ENCODE measurements at places on chromosomes 2 and 18.

DNA sequence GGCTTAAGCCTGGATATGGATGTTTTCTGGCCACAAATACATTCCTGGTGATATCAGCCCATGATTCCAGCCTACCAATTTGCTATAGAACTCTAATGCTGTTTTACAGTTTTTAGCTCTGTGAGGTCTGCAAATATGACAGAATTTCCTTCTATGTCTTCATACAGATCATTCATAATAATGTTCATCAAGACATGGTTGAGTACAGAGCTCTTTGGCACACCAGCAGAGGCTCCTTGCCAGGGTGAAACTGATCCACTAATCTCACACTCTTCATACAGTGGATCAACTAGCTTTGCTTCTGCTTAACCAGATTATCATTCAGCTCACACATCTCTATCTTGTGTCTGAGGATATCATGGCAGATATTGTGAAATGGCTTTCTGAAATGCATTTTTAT is 672.1 kb downstream of the STK39 start:
- H3K36me3 ChIP-seq: no peaks in the 10 kb centered on the region
- H3K4me1 ChIP-seq: no peaks in the 10 kb centered on the region
- H3K27me3 ChIP-seq: peaks cover 25% of the 10 kb centered on the region
- H3K4me3 ChIP-seq: no peak overlapping the region

- no peak overlapping the region for H3K27ac ChIP-seq
- peaks cover 18% of the 10 kb centered on the region for H3K4me1 ChIP-seq
Observed at GRCh38 chr2:85983766-85984165, 95.0 kb upstream of the ST3GAL5 start.

- peaks cover 2% of the 10 kb centered on the region for H3K4me1 ChIP-seq
- H3K36me3 ChIP-seq: no peaks in the 10 kb centered on the region
- no peak for DNase-seq
- no peak overlapping the region for H3K27ac ChIP-seq
- H3K27me3 ChIP-seq: no peaks in the 10 kb centered on the region
- H3K4me3 ChIP-seq: no peak overlapping the region
Observed at GRCh38 chr2:175585496-175585895, 404.0 kb upstream of the ATP5MC3 start.

- H3K36me3 ChIP-seq: no peaks in the 10 kb centered on the region
- no peaks in the 10 kb centered on the region for H3K4me1 ChIP-seq
- no peak overlapping the region for H3K27ac ChIP-seq
- H3K4me3 ChIP-seq: no peak overlapping the region
- no peaks in the 10 kb centered on the region for H3K27me3 ChIP-seq
Observed at GRCh38 chr18:61172624-61173023, 160.6 kb upstream of the CDH20 start.

DNA sequence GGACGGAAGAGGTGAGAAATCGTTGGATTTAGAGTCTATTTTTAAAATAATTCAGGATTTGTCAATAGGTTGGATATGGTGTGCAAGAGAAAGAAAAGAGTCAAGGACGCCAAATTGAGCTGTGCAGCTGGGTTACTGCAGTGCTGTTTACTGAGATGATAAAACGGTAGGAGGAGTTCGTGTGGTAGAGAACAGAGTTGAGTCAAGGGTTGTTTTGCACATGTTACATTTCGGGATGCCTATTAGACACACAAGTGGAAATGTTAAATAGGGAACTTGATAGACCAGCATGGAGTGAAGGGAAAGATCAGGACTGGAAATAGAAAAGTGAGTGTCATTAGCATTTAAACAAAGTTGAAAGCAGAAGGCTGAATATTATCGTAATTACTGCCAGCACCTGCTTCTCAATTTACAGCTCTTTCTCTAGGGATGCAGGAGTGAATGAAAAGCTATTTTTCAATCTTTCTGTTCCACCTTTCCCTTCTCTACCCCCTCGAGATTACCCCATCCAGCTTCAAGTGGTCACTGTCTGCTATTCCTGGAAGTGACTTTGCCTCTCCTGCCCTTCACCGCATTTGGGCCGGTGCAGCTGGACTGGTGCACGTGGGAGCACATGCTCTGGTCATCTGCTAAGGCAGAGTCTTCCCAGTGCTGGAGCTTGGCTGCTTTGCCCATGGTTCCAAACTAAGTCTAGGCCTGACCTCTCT is 30.3 kb downstream of the GPR75 start:
- DNase-seq: no peak
- peaks cover 8% of the 10 kb centered on the region for H3K36me3 ChIP-seq
- H3K27me3 ChIP-seq: no peaks in the 10 kb centered on the region
- no peak overlapping the region for H3K27ac ChIP-seq
- H3K4me1 ChIP-seq: peaks cover 3% of the 10 kb centered on the region

- no peak for DNase-seq
- H3K4me3 ChIP-seq: no peak overlapping the region
- H3K27me3 ChIP-seq: no peaks in the 10 kb centered on the region
Observed at GRCh38 chr18:75317300-75317699, 106.7 kb downstream of the TSHZ1 start.

DNA sequence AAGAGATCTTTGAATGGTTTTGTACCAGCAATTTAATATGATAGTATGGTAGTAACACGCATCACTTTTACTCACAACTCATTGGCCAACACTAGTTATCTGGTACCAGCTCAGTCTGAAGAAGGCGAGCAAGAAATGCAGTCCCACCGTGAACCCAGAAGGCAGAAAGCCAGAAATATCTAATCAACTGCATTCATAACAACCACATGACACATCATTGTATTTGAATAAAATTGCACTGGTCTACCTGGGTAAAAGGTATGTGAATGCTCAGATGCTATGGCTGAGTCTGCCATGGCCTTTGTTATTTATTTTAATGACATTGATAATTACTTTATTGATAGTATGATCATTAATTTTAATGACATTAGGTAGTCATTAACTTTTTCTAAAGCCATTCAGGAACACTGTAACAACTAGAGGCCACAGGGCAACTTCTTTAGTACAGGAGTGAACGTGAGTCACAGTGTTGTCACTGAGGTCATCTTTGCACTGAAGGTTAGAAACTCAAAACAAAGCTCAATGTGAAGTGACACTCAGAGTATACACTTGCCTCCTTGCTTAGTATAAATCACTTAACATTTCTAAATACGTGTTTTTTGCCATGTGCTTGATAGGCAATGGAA is 475.6 kb upstream of the TNP1 start:
- H3K4me1 ChIP-seq: peaks cover 59% of the 10 kb centered on the region
- no peak for DNase-seq

DNA sequence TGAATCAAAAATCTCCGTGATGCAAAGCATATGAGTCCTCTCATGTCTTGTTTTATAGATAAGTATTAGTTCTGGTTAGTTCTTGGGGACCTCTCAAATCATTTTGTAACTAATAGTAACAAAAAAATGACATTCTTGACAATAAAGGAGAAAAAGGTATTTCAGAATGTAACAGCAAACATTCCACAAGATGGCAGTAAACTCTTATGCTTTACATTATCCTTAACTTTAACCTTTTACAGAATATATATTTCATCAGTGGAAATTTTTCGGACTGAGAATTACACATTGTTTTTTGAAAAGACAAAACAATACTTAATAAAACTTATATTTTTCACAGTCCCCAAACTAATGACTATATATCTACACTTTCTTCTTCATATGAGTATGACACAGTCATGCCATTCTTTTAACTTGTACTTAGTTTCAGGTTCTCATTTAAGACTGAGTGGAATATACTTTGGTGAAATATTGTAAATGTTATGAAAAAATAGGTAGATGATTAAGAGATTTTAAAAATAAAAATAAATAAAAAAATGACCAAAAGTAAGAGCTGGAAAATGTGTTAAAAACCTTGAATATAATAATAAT is 142.9 kb upstream of the NXPH2 start:
- no peak overlapping the region for H3K27ac ChIP-seq
- H3K4me1 ChIP-seq: peaks cover 2% of the 10 kb centered on the region
- DNase-seq: no peak

- no peak overlapping the region for H3K4me3 ChIP-seq
- no peaks in the 10 kb centered on the region for H3K4me1 ChIP-seq
- DNase-seq: no peak
Observed at GRCh38 chr2:225124311-225125017, 82.2 kb upstream of the DOCK10 start.

GRCh38 chr2:69780921-69781320 is 39.0 kb downstream of the ANXA4 start:
- H3K36me3 ChIP-seq: peaks cover 12% of the 10 kb centered on the region
- no peak overlapping the region for H3K27ac ChIP-seq
- H3K4me3 ChIP-seq: no peak overlapping the region
- no peak for DNase-seq
- H3K4me1 ChIP-seq: peaks cover 26% of the 10 kb centered on the region

DNA sequence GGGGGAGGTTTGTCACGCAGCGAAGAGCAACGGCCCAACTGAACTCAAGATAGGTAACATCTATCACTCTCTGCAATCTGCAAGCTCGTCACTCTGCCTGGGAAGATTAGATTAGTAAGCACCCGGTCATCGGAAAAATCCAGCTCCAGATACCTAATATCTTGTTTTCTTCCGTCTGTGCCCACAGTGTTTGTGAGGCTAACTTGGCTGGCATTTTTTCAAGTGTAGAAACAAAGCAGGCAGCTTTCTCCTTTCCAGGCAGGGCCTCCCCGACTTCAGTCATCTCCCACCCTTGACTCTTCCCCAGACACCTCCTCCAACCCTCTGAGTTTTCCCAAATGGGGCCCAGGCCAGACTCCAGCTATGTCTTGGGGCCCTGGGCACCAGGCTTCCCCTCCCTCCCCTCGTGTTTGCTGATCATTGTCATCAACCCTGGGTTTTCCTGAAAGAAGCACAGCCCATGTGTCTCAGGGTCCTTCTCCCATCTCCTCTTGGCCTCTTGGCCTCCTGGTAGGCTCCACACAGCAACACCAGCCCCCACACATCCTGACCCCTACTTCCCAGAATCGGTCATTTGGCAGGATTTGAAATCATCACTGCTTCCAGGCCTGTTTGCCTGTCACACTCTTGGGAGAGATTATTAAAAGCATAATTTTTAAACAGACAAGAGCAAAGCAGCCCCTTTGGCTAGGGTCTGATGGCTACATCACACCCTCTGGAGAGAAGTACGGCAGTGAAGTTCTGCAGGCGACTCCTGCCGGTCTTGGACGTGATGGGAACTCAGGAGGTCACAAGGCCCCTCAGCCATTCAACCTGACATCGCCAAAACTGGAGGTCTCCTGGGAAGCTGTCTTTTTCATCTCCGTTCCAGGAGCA is 144.9 kb upstream of the ID2 start:
- no peaks in the 10 kb centered on the region for H3K27me3 ChIP-seq
- DNase-seq: no peak
- H3K4me1 ChIP-seq: peaks cover 72% of the 10 kb centered on the region
- peaks cover 2% of the 10 kb centered on the region for H3K36me3 ChIP-seq

DNA sequence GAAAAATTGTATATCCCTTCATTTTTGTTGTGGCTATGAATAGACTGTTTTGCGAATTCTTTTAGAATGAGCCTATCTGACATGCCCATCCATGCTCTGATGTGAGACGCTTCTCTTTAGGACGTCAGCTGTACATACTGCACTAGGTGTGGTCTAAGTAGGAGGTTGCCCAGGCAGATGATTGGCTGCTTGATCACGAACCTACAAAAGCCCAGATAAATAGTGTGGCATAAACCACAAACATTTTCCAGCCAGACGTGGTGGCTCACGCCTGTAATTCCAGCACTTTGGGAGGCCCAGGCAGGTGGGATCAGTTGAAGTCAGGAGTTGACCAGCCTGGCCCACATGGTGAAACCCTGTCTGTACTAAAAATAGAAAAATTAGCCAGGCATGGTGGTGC is 251.8 kb downstream of the AGAP1 start:
- no peak for DNase-seq
- no peak overlapping the region for H3K27ac ChIP-seq
- peaks cover 4% of the 10 kb centered on the region for H3K4me1 ChIP-seq
- no peaks in the 10 kb centered on the region for H3K27me3 ChIP-seq

DNA sequence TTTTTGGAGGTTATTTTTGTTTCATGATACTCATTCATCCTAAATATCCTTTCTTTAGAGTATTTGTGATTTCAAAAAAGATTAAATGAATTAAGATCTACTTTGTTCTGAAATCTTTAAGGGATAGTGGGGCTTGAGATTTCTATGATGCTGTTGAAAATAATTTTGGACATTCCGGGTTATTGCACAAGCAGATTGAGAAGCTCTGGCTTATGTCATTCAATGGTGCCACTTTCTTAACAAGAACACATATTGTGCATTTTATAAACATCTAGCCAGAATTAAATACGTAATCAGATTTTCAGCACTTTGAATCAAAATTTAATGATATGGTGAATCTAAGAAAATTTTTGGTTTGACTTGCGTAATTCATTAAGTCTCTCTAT is 207.7 kb upstream of the COL3A1 start:
- H3K4me1 ChIP-seq: peaks cover 12% of the 10 kb centered on the region
- no peak overlapping the region for H3K27ac ChIP-seq
- no peak for DNase-seq
- H3K36me3 ChIP-seq: peaks cover 2% of the 10 kb centered on the region
- H3K27me3 ChIP-seq: no peaks in the 10 kb centered on the region
- H3K4me3 ChIP-seq: no peak overlapping the region

- no peaks in the 10 kb centered on the region for H3K27me3 ChIP-seq
- H3K4me1 ChIP-seq: peaks cover 15% of the 10 kb centered on the region
- peak overlapping the region; percentile 24 for H3K4me3 ChIP-seq
- no peak for DNase-seq
Observed at GRCh38 chr2:97740590-97741182, 27.3 kb downstream of the ZAP70 start.

- H3K4me3 ChIP-seq: peak overlapping the region; percentile 95
- H3K27ac ChIP-seq: peak overlapping the region; percentile 99
- H3K27me3 ChIP-seq: no peaks in the 10 kb centered on the region
Observed at GRCh38 chr2:64748561-64748960, 94.8 kb upstream of the SERTAD2 start.
